ENCODE measurements at places on chromosomes 6 and 20.

GRCh38 chr6:144319211-144319610 is 34.1 kb downstream of the UTRN start:
- no peak for DNase-seq

GRCh38 chr6:136511397-136511796 is 38.8 kb downstream of the MAP7 start:
- DNase-seq = no peak

GRCh38 chr6:105045526-105045925 is 88.6 kb downstream of the LIN28B start:
- no peak for DNase-seq

- no peak for DNase-seq
Observed at GRCh38 chr6:13527671-13528056, 40.3 kb upstream of the GFOD1 start.

DNA sequence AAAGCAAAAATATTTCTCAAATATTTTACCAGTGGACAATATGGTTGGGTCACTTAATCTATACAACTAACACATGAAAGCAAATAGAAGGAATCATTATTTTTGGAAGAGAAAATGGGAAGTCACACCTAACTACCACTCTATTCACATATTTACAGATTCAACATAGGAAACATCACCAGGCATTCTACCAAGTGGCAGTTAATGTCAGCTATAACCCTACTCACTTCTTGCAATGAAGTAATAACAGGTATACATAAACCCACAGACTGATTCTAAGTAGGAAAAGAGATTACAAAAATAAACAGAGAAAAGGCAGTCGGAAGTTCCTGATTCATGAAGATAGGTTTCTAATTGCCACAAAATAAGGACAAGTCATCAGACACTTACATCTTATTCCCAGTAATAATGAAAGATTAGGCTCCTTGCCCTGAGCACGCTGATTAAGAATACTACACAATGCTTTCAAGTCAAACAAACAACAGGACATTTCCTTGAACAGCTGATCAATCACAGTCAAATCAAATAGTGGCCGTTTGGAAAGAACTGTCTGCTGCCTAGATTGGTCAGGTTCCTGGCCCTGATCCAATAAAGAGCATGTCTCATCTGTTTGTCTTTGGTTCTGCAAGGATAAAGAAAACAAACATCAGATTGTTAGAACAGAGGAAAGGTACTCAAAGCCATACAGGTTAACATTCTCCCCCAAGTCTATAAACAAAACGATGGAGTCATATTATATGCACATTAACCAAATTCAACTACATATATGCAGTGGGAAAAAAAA is 79.2 kb upstream of the PLN start:
- no peak for DNase-seq

DNA sequence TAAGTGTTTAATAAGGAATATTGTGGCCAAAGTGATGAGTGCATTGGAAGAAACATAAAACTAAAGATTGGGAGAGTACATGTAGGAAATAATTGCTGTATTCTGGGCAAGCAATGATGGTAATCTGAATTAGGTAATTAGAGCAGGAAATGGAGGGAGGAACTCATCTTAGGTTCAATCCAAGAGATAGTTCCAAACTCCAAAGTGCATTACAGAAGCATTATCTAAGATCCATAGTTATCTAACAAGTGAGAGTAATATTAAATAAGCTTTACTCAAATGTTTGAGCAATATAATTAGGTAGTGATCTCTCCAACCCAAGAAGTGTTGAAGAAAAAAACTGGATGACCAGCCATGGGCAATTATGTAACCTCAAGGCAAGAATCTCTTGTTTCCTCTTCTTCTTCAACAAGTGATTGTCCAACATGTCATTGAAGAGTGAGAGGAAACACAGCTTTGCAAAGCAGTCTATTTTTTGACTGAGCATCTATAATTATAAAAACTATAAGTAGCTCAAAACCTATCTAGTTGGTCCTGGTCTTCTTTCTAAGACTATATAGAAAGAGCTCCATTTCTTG is 181.2 kb upstream of the TNFAIP3 start:
- DNase-seq = no peak

DNA sequence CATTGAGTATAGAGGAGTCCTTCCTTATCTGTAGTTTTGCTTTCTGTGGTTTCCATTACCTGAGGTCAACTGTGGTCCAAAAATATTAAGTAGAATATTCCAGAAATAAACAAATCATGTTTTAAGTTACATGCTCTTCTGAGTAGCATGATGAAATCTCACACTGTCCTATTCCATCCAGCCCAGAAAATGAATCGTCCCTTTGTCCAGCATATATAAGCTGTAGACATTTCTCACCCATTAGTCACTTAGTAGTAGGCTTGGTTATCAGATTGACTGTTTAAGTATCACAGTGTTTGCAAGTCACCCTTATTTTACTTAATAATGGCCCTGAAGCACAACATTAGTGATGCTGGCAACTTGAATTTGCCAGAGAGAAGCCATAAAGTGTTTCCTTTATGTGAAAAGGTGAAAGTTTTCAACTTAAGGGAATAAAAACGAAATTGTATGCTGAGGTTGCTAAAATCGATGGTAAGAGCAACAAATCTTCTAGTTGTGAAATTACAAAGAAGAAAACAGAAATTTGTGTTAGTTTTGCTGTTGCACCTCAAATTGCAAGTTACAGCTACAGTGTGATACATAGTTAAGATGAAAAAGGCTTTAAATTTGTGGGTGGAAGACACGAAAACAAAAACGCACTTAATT is 198.6 kb upstream of the SIM1 start:
- DNase-seq = no peak

GRCh38 chr20:63628246-63628975 is 1.5 kb upstream of the GMEB2 start:
- DNase-seq = peak; percentile 73

DNA sequence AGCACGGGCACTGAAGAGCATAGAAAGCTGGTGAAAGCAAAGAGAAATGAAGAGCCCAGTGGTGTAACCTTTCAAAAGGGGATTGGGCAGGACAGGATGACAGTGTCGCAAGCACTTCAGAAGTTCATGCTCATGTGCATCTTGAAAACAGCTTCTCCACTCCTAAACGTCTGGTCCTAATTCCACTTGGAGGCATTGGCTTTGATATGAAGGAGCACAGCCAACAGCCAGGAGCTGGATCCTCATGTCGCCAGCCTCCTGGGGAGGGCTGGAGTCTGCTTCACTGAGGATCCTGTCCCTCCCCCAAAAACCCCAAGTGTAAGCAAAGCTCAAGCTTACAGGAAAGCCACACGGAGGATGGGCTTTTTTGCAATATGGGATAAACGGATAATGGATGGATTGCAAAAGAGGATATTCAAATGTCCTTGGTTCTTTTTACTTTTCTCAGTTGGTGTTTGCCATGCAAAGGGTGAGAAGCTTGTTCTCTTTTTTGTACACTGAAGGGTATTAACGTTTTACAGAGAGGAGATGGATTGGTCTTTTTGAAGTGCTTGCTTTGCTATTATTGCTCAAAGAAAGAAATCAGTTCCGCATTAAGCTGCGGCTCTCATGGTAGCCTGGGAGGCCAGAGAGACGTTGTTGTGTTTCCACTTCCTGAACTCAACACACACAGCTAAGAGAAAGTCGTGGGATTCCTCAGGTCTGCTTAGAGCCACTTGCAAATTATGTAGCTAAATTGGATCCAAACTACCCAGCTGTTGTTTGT is 92.2 kb downstream of the SIM1 start:
- DNase-seq = no peak

- DNase-seq = no peak
Observed at GRCh38 chr20:12700701-12701100, 308.1 kb upstream of the SPTLC3 start.

- DNase-seq = no peak
Observed at GRCh38 chr6:123632641-123633040, 4.1 kb downstream of the TRDN start.

DNA sequence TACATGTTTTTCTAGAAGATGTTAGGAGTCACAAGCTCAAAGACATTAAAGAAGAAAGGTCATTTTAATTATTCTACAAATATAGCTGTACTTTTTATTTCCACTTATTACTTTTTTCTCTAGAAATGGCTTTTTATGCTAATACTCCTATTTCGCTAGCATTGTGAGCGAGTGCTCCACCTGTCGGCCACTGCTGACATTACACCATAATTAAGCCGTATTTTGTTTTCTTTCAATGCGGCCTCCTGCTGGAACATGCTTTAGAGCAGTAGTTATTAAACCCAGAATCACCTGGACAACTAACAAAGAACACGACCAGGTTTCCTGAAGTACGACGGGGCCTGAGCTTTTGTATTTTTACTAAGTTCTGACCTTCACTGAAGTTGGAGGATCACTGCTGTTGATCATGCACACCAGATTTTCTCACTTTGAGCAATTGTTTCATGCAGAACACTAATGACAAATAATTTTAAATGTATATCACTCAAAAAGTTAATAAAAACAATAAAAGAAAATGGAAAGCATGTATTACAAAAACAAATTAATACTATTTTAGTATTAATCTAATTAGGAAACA is 74.1 kb upstream of the PAK5 start:
- DNase-seq = peak; percentile 31

- no peak for DNase-seq
Observed at GRCh38 chr6:12275107-12275506, 15.1 kb upstream of the EDN1 start.

DNA sequence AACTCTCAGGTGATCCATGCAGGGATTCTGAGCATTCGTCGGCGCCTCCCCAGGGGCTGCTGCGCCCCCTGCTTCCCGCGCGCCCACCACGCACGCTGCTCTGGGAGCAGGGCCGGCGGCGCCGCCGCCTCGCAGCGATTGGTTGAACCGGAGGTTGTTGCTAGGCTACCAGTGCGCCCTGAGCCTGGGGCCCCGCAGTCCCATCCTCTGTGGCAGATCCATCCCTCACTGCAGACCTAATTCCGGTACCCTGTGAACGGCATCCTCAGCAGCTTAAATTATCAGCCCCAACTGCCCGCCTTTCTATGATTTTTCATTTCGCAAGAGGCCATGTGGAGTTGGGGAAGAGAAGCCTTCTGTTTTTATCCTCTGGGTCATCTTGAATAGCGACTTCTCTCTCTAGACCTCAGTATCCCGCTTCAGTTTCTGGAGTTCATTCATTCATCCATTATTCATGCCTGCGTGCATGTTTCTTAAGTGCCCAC is 15.4 kb downstream of the PNPLA1 start:
- no peak for DNase-seq

DNA sequence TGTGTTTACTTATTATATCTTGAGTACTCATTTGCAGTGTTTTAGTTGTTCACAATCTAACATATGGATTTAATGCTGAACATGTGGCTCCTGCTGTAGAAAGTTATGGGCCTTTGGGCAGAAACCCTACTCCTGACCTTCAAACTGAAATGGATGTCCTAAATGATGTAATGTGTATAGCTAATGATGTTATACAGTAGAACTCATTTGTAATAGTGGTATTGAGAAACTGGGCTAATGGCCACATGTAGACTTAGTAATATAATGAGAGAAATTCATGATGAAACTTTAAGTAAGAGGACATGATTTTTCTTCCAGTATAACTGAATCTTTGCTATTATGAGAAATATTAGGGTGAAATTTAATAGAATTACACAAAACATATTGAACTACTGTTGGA is 121.3 kb upstream of the PTPRK start:
- DNase-seq = no peak

Measured in CD8-positive, alpha-beta T cell (primary cell).